ENCODE measurements at places on chromosomes 6 and 20. TPM values are rescaled to one million over a fixed set of nuclear protein-coding genes. Genes with fewer than 3 reads are reported as not detected.

AGER gene
- total RNA-seq: 0.15 TPM

DNA sequence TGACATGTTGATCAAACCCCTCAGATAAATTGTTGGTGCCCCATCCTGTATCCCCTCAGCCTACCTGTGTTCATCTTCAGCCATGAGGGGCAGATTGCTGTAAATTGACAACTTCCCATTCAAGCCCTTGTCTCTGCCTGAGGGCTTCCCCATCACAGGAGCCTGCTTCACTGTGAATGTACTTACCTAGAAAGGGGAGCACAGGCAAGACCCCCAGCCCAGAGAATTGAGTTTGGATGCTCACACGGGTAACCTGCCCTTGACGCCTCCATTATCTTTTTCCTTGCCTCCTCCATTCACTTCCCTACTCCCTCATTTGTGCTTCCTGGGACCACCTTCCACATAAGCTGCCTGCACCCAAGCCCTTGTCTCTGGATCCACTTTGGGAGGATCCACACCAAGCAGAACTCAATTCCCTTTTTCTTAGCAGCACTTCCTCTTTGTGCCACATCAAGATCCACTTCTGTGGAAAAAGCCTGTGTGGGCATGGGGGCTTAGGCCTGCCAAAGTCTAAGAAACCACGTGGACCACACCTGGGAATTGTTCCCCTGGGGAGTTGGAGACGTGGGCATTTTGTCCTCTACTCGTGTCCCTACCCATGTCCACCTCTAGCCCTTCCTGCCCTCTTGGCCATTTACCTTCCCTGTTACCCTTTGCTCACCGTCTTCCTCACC is 103.4 kb upstream of the FOXA2 start:
- DNase-seq: no peak

GRCh38 chr6:36753671-36754405 is 56.2 kb downstream of the RAB44 start:
- peak; percentile 92 for DNase-seq

DNA sequence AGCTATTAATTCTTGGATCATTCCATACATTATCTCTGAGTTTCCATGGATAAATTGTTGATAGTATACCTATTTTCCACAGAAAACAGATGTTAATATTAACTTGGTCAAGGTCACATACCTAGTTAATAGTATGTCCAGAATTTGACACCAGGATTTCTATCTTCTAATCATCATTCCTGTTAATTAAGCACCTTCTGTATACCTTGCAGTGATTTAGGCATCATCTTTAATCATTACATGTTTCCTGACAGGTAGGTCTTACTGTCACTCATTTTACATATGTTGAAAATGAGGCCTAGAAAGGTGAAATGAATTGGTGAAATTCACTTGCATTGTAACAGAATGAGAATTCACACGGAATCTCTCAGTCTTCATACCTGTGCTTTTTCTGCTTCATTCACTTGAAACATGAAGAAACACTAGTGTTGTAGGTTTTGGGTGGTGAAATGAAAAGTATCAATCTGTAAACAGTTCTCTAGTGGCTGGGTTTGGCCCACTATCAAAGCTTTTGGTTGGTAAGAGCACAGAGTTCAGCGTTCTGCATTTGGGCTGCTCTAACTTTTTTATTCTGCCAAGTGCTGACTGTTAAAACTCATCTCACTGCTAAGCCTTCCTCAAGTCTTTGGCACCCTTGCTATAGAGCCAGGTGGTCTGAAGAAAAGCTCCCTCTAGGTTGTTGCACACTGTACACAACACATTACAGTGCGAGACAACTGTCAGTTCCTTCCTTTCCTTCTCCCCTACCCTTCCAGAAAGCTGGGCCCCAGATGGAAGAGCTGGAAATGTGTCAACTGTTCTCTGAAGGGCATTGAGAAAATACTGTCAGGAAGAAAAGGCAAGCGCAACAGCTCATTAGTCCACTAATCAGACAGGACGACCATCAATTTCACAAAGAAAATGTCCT is 57.8 kb upstream of the C20orf144 start:
- no peak for DNase-seq

RIN2 gene
- 56.6 TPM for total RNA-seq

- peak; percentile 32 for DNase-seq
Observed at GRCh38 chr6:167799033-167799821, 27.5 kb upstream of the AFDN start.

SERPINB1 gene
- total RNA-seq: 3.9 TPM

DNA sequence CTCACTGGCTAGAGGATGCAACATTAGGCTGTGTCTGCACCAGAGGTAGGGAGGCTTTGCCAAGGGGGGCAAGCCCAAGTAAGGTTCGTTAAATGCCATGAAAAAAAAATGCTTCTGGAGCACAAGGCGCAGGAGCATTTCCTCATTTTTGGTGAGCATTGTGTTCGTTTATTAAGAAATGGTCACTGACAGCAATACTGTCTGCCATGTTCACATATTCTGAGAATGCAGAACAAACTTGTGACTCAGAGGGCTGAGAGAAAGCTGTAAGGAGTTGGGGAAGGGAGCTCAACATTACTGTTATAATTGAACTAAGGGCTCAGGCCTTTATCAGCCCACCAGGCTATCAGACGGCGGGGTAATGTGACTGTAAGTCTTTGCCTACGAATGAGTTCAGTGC is 465.4 kb upstream of the BTBD3 start:
- DNase-seq: peak; percentile 57

GRCh38 chr6:37483917-37484785 is 15.5 kb downstream of the CCDC167 start:
- DNase-seq: peak; percentile 52

DNA sequence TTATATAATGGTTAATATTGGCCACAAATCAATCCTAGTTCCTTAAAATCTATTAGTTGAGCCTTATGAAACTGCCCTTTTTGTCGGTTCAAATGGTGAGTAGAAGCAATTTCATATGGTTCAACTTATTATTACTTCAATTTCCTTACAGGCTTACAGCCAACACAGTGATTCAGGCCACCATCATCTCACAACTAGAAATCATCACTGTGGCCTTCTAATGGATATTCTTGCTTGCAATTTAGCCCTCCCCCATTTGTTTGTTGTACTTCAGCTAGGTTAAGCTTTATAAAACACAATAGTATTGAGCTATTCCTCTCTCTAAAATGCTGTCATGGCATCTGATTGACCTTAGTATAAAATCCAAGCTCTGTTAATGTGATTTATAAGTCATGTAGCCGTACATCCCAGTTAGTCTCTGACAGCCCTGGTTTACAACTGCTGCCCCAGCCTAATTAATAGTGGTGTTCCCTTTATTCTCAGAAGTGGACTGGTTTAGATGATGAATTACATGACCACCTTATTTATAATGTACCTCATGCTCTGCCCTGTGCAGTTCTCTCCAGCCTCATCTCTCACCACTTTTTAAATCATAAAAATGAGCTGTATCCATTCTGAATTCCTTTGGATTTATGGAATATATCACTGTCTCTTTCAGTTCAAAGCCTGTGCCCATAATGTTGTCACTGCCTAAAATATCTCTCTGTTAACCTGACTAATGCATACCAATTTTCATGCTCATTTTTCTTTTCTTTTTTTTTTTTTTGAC is 36.7 kb downstream of the LAMA2 start:
- DNase-seq: peak; percentile 12

DNA sequence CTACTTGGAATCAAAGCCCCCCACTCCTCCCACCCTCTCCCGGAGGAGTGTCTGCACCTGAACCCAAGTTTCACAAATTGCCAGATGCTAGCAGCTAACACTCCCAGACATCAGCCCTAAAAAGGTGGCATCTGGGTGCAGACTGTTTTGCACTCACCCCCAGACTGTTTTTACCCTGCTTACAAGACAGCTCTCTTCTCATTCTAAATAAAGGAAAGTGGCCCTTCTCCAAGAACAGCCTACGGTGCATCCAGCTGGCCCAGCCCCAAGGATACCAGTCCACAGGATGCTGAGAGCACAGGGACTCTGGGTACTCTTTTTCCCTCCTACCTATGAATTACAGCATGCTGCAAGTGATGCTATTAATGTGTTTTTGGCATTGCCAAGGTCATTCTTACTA is 842.0 kb upstream of the FLRT3 start:
- DNase-seq: no peak

- DNase-seq: peak; percentile 88
Observed at GRCh38 chr20:40497899-40498691, 190.9 kb downstream of the MAFB start.

- DNase-seq: no peak
Observed at GRCh38 chr6:149147938-149148718, 169.4 kb upstream of the TAB2 start.

RPS21 gene
- total RNA-seq: 2,007 TPM

DNA sequence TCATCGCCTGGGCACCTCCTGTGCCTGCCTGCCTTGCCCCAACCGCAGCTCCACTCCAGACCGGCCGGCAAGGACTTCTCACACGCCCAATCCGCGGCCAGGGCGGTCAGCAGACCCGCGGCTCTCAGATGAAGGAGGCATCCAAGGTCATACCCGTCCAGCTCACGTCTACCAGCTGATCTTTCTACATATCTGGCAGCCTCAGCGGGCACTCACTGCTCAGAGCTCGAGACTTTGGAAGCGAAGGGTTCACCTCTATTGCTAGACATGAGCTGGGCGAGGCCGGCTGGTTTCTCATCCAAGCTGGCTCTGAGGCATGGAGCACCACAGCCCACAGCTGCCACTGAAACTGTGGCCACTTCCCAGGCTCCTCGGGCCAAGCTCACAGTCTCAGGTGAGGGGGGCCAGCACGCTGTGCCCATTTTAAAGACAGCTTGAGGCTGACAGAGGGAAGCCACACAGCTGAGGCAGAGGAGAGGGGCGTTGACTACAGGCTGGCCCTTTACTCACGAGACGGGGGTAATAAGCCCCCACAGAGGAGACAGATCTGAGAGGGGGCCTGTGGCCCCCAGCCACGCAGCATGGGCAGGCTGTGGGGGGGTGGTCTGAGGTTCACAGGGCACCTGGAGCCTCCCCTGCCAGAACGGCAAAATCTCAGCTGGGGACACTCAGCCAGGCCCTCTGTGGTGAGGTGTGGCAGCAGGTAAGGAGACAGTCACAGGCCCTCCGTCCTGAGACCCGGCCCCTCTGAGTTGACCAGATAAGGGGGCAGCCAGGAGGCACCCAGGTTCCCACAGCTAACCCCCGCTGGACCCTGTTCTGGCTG is 2.0 kb downstream of the LAMA5 start:
- peak; percentile 52 for DNase-seq

SLC29A1 gene
- 31.1 TPM for total RNA-seq

GRCh38 chr20:32195581-32195980 is 12.0 kb downstream of the PLAGL2 start:
- DNase-seq: no peak

GRCh38 chr6:159121486-159121885 is 47.7 kb upstream of the FNDC1 start:
- DNase-seq: no peak

DNA sequence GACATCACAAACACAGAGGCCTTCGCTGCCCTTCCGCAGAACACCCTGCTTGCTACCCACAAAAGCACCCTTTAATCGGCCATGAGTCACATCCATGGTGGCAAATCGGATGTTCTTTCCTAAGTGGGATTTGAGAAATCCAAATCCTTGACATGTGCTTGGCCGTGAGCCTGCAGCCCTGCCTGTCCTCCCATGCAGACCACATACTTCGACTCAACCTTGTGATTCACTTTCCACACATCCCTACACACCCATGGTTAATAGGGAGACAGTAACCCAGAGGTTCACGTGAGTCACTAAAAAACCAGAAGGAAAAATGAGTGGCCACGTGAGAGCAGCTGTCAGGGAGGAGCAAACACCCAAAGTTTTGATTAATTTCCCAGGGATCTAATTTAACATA is 19.4 kb downstream of the RAMACL start:
- DNase-seq: peak; percentile 92

GRCh38 chr20:46903256-46903655 is 8.6 kb downstream of the EYA2 start:
- no peak for DNase-seq

- DNase-seq: no peak
Observed at GRCh38 chr6:141688916-141689315, 443.8 kb upstream of the GJE1 start.

GRCh38 chr6:40552941-40553340 is 34.2 kb downstream of the LRFN2 start:
- DNase-seq: no peak

DDX27 gene
- 65.4 TPM for total RNA-seq

GRCh38 chr6:16802071-16802470 is 40.8 kb upstream of the ATXN1 start:
- DNase-seq: peak; percentile 53

GRCh38 chr6:159376516-159377158 is 207.4 kb downstream of the FNDC1 start:
- no peak for DNase-seq

DNA sequence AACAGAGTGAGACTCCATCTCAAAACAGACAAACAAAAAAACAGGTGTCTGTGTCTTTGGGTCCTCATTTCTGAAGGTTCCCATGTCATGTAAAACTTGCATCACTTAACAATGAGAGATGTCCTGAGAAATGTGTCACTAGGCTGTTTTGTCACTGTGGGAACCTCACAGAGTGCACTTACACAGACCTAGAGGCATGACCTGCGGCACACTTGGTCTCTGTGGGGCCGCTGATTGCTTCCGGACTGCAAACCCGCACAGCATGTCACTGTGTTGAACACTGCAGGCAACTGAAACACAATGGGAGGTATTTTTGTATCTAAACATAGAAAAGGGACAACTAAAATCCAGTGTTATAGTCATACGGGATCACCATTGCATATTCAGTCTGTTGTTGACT is 42.3 kb upstream of the TMEM181 start:
- DNase-seq: peak; percentile 19

KHDC1L gene
- total RNA-seq: not detected

GRCh38 chr6:150245148-150245935 is 102.5 kb downstream of the PPP1R14C start:
- no peak for DNase-seq

DNA sequence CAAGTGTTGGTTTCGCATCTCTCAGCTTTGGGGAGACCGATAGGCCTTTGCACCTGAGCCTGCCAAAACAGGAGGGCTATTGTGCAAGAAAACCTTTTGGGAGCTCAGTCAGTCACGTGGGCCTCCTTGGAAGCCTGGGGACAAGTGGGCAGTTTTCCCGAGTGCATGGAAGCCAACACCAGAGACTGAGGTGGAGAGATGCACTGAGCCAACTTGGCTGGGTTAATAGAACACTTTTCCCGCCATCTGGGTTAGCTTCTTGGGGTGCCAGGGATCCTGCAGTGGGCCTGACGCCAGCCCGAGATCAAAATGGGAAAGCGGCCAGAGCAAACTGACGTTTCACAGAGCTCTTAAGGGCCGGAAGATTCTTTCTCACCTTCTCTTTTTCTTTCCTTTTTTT is 2.8 kb upstream of the OOEP start:
- no peak for DNase-seq

DNA sequence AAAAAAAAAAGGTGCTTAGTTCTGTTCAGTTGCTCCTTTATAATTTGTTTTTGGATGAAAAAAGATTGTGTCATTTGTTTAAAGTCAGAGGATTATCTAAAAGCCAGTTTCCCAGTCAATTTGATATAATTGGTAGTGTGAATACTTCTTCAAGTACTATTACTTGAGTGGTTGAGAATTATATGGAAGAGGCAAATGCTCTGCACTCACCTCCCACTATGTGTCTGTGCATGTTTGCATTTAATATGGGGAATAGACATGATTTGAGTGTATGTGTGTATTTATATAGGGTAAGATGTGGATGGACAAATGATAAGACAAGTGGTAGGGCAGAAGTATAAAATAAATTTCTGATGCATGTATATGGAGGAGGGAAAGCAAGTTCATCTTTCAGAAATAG is 15.8 kb downstream of the GJA1 start:
- no peak for DNase-seq

SPEF1 gene
- 0.34 TPM for total RNA-seq

XPO5 gene
- total RNA-seq: 28.9 TPM
